CD4-positive, alpha-beta T cell (primary cell): ENCODE measurements at places on chromosomes 12 and 14. TPM values are rescaled to one million over a fixed set of nuclear protein-coding genes. Genes with fewer than 3 reads are reported as not detected.
A peak's percentile ranks its signal among the peaks of the same experiment; 100 is the strongest.

The HOXC11 gene
- total RNA-seq = not detected

DNA sequence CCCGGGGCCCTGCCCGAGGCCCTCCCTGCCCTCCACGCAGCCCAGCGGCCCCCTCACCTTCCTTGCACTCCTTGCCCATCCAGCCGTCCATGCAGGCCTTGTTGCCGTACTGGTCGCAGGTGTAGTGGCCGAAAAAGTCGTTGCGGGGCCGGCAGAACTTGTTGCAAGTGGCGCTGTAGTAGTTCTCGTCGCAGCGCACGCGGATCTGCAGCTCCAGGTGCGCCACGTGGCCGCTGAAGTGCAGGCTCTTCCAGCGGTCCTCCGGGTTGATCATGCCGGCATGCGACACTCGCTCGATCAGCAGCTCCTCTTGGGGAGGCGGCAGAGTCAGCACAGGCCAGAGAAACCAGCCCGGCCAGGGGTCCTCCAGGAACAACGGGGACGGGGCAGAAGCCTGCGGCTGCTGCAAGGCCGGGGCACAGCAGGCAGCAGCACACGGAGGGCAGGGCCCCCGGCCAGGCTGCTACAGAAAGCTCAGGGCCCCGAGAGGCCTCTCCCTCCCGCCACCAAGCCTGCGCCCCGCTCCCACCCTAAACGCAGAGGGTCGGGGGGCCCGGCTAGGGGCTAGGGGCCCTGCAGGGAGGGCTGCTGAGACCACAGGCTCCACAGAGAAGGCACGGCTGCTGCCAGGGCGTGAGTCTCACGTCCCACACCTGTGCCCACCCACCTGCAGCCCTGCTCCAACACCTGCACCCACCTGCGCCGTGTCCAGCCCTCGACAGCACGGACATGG is 12.7 kb downstream of the JAG2 start:
- no peak for DNase-seq
- H3K27ac ChIP-seq = no peak overlapping the region
- H3K4me3 ChIP-seq = no peak overlapping the region
- no peaks in the 10 kb centered on the region for H3K27me3 ChIP-seq

The GZMB gene
- total RNA-seq = 2.4 TPM

- H3K4me1 ChIP-seq = no peaks in the 10 kb centered on the region
- no peak overlapping the region for H3K27ac ChIP-seq
- no peak overlapping the region for H3K4me3 ChIP-seq
- H3K27me3 ChIP-seq = no peaks in the 10 kb centered on the region
Observed at GRCh38 chr12:19924360-19924759, 444.0 kb upstream of the PDE3A start.

GRCh38 chr14:96083667-96084320 is 44.6 kb downstream of the C14orf132 start:
- H3K4me3 ChIP-seq = no peak overlapping the region
- H3K4me1 ChIP-seq = no peaks in the 10 kb centered on the region
- H3K36me3 ChIP-seq = no peaks in the 10 kb centered on the region

DNA sequence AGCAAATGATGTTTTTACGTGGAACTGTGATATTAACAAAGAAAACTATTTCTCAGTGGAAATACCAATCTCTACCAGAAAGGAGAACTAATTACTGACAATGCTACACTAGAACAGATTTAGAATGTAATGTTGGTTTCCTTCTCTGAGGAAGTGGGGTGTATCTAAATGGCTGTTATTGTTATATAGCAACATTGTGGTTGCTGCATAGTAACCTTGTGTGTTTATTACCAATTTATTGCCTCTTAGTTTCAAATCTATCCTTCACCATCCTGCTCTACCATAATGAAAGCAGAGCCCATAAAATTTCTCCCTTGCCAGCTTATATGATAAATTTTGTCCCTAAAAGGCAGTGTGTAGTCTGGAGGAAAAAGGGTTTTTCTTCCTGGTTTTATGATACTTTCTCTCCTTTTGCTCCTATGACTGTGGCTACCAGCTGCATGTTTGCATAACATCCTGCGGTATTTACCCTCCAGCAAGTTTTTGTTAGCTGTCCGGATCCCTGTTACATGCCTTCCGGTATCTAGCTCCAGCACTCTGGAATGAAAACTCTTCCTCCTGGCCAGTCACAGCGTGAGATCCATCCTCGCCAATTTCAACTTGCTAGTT is 5.7 kb upstream of the KLRK1 start:
- no peaks in the 10 kb centered on the region for H3K4me1 ChIP-seq
- H3K27me3 ChIP-seq = peaks cover 6% of the 10 kb centered on the region
- H3K36me3 ChIP-seq = no peaks in the 10 kb centered on the region
- no peak for DNase-seq

GRCh38 chr14:68722968-68723566 is 69.8 kb downstream of the ZFP36L1 start:
- no peak overlapping the region for H3K4me3 ChIP-seq
- no peak for DNase-seq
- H3K36me3 ChIP-seq = no peaks in the 10 kb centered on the region
- no peaks in the 10 kb centered on the region for H3K27me3 ChIP-seq
- peaks cover 6% of the 10 kb centered on the region for H3K4me1 ChIP-seq
- H3K27ac ChIP-seq = no peak overlapping the region

GRCh38 chr12:106814714-106815113 is 40.2 kb downstream of the RIC8B start:
- H3K4me1 ChIP-seq = no peaks in the 10 kb centered on the region
- no peak overlapping the region for H3K4me3 ChIP-seq
- H3K36me3 ChIP-seq = peaks cover 21% of the 10 kb centered on the region
- H3K27me3 ChIP-seq = no peaks in the 10 kb centered on the region

DNA sequence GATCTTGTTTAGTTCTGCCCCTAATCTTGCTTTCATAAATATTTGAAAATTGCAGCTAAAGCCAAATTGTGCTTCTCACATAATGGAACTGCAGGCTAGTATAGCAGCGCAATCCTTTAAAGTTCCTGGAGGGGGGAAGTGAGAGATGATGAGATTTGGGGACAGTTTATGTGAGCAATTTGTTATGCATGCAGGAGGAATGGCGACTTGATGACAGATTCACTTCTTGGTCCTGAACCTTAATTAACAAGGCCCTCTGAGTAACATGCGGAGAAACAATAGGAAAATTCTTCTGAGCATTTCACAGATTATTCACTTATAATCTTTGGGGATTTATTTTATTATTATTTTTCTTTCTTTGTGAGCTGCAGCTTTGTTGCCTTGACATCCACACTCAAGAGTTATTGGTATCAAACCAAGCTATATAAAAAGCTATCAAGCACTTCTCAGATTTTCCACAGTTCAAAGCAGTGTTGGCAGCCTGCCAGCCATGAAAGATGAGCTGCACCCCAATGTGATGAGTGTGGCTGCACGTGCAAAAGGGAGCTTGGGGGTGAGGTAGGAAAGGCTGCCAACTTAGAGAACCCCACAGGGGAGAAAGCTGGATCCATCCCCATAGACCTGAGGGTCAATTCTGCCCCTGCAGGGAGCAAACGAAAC is 1662.2 kb upstream of the FLRT2 start:
- no peak overlapping the region for H3K27ac ChIP-seq
- no peaks in the 10 kb centered on the region for H3K4me1 ChIP-seq
- H3K36me3 ChIP-seq = no peaks in the 10 kb centered on the region
- DNase-seq = no peak
- H3K27me3 ChIP-seq = no peaks in the 10 kb centered on the region

The HOXC4 gene
- total RNA-seq = not detected

The KRT83 gene
- not detected for total RNA-seq

GRCh38 chr12:68792952-68793351 is 15.0 kb upstream of the MDM2 start:
- H3K27ac ChIP-seq = no peak overlapping the region
- H3K4me1 ChIP-seq = no peaks in the 10 kb centered on the region
- no peaks in the 10 kb centered on the region for H3K27me3 ChIP-seq
- H3K36me3 ChIP-seq = no peaks in the 10 kb centered on the region
- no peak for DNase-seq

The P2RX2 gene
- total RNA-seq = not detected

DNA sequence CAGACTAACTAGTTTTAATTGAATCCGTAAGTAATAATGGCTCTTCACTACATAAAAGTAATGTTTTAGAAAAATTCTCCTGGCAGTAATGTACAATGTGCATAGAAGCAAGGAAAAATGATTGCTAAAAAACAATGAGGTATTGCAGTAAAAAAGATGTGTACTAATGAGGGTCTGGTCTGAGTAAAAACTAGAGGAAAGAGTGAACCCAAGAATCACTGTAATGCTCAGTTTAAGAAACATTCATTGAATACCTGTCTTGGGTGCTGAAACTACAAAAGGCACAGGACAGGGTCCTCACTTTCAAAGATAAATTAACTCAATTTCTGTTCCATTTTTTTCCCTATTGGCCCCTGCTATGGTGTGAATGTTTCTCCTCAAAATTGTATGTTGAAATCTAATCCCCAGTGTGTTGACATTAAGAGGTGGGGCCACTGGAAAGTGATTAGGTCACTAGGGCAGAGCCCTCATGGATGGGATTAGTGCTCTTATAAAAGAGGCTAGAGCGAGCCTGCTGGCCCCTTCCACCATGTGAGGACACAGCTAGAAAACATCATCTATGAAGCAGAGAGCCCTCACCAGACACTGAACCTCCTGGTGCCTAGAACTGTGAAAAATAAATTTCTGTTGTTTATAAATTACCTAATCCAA is 51.6 kb downstream of the RPS6KA5 start:
- no peaks in the 10 kb centered on the region for H3K27me3 ChIP-seq
- no peak overlapping the region for H3K27ac ChIP-seq
- H3K4me3 ChIP-seq = no peak overlapping the region

The TCHP gene
- 13.6 TPM for total RNA-seq

DNA sequence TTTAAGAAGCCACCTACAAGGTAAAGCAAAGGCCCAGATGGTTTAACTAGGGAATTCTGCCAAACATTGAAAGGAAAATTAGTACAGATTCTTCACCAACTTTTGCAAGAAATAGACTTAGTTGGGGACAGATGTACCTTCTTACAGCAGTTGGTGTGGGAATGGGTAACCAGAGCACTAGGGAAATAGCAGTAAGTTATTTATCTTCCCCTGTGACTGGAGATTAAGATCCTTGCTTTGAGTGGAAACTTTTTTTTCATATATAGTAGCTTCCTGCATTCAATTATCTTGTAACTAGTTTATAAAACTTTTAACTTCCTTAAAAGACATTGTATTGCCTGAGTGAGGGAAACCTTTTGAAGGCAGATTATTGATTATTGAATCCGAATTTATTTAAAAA is 44.2 kb downstream of the ARID2 start:
- no peak for DNase-seq
- H3K4me3 ChIP-seq = no peak overlapping the region
- H3K4me1 ChIP-seq = peaks cover 6% of the 10 kb centered on the region
- no peaks in the 10 kb centered on the region for H3K36me3 ChIP-seq
- H3K27me3 ChIP-seq = no peaks in the 10 kb centered on the region
- H3K27ac ChIP-seq = no peak overlapping the region

DNA sequence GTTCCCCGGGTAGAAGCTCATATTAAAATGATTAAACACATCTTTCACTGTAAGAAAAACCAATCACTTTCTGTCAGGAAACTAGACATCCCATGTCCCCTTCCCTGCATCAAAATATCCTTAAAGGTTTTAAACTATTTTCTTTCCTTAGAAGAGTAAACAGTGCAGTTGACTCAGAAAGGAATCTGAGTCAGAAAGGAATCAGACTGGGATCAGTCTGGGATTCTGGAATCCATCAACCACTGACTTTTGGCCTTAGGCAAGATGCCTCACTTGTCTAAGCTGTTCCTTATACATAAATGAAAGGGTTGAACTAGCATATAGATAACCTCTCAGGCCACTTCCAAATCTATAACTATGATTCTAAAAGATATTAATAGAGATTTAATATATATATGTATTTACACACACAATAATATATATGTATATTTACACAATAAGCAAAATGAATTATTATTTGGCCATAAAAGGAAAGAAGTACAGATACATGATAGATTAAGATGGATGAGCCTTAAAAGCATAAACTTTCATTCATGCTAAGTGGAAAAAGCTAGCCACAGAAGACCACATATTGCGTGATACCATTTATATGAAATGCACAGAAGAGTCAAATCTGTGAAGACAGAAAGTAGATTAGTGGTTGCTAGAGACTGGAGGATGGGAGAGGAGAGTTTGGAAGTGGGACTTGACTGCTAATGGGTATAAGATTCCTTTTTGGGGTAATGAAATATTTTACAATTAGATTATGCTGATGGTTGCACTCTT is 114.4 kb downstream of the SLC38A1 start:
- H3K36me3 ChIP-seq = no peaks in the 10 kb centered on the region
- no peaks in the 10 kb centered on the region for H3K4me1 ChIP-seq
- no peak overlapping the region for H3K27ac ChIP-seq
- H3K4me3 ChIP-seq = no peak overlapping the region

- H3K4me3 ChIP-seq = no peak overlapping the region
- no peak overlapping the region for H3K27ac ChIP-seq
- no peaks in the 10 kb centered on the region for H3K27me3 ChIP-seq
- H3K4me1 ChIP-seq = no peaks in the 10 kb centered on the region
Observed at GRCh38 chr12:106975993-106976658, 10.8 kb downstream of the MTERF2 start.

The ZFYVE1 gene
- total RNA-seq = 9.3 TPM

DNA sequence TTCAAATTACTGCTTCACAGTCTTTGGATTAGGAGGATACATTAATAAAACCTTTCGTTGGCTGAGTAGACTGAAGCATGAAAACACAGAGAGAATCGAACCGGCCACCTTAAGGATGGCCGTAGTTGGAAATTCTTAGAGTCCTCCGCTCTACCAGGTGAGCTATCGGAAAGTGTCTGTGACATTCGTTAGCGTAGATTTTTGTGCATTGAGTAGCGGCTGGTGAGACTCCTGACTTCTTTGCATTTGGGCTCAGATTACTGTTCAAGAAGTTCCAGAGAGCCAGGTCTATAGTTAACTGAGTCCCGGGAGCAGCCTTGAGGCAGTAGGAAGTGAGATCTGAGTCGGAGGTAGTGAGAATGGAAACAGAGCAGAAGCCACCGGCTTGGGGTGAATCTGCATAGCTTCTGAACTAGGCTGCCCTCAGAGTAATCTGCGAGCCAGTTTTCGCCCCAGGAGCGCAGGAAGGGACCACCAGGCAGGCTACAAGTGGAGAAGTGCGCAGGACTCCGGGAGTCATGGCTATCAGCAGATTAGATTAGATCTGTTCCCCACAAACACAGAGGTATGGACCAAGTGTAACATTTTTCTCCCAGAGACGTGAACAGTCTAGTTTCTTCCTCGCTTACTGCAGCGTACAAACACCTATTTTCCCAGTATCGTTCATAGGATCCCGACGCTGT is 11.0 kb downstream of the OR6S1 start:
- H3K4me1 ChIP-seq = peaks cover 49% of the 10 kb centered on the region
- peak; percentile 43 for DNase-seq
- peaks cover 7% of the 10 kb centered on the region for H3K27me3 ChIP-seq
- no peak overlapping the region for H3K27ac ChIP-seq
- no peaks in the 10 kb centered on the region for H3K36me3 ChIP-seq

The TMX1 gene
- total RNA-seq = 9.5 TPM

DNA sequence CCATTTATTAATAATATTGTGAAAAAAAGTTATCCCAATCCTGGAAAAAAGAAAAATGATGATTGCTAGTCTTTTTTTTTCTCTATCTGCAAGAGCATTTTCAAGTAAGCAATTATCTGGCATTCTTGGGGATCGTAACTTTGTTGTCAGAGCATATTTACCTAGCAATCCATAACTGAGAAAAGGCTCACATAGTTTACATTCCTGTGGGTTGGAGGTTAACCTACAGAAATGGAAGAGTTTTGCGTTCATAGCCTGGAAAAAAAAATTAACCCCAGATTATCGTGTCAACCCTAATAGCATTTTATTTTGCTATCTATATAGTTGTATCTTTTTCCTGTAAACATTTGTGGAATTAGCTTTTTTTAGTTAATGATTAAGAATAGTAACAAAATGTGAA is 292.3 kb downstream of the DAD1 start:
- DNase-seq = no peak
- H3K27ac ChIP-seq = no peak overlapping the region
- no peaks in the 10 kb centered on the region for H3K4me1 ChIP-seq
- no peak overlapping the region for H3K4me3 ChIP-seq
- no peaks in the 10 kb centered on the region for H3K27me3 ChIP-seq
